ENCODE measurements at places on chromosomes 6 and 20.
A peak's percentile ranks its signal among the peaks of the same experiment; 100 is the strongest.

DNA sequence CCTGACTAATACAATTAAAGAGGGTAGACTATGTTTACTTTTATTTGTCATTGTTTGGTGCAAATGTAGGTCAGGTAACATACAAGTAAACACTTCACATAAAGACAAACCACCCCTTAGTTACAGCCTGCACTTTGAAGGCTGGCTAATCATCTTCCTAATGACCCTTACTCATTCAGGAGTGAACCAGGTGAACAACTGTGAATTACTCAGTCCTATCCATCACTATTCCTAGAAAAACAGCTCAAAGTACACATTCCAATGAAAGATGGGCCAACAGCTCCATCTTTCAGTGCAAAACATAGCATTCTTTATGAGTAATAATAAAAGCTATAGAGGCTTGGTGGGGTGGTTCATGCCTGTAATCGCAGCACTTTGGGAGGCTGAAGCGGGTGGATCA lies 78.2 kb downstream of the FRK start:
- no peak for DNase-seq

DNA sequence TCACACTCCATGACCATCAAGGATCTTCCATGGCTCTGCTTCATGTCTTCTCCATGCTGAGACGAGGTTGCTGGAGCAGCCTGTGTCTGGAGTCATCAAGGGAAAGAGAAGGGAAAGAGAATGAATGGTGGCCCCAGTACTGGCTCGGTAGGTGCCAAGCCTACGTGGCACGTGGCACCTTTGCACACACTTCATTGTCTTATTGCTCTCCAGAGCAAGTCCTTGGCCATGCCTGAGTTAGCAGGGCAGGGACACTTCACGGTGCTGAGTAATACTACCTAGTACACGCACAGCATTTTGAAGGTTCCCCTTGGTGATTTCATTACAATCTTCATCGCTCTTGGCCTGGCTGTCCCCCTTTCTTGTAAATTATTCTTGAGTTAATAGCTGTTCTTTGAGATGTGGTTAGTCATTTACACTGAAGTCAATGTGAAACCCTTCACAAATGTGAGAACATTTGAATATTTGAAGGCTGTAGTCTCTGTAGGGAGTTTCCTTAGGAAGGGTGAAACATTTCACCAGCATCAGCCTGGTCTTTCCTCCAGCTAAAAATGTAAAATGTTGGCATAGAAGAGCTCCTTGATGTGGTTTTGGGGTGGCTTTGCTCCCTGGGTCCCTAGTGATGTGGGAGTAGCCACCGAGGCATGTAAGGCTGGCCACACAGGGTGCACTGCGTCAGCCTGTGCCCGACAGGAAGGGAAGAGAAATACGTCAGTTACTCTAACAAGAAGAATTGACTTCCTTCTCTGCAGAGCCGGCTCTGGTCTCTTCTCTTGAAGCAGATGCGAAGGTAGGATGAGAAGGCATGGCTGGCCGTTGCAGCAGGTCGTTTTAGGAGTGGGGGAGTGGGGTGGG lies at the start of gene SYTL3:
Gene SYTL3 (plus strand): TSS at position 766 of the 855 bp plus-strand sequence. CDS start 13,215 bp downstream, outside the sequence.
- DNase-seq, result peak; percentile 81

DNA sequence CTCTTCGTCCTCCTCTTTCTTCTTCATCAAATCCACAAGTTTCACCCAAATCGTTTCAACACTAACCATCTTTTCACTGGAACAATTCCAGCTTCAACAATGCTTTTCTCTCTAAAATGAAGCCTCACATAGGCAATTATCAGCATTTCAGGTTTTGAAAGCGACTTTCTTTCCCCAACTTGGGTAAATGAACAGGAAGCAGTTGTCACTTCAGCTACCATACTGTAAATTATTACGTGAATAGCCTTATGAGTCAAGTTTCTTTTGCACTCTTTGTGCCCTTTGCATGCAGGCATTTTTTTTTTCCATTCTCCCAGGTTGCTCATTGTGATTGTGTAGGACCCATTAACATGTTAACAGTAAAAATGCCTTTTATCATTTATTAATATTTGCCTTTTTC lies 121.7 kb upstream of the BTBD3 start:
- DNase-seq, result no peak

GRCh38 chr6:815348-815738 lies 122.4 kb upstream of the EXOC2 start:
- DNase-seq, result no peak

- no peak for DNase-seq
These were observed 16.3 kb upstream of the REV3L start for GRCh38 chr6:111499269-111499793.

DNA sequence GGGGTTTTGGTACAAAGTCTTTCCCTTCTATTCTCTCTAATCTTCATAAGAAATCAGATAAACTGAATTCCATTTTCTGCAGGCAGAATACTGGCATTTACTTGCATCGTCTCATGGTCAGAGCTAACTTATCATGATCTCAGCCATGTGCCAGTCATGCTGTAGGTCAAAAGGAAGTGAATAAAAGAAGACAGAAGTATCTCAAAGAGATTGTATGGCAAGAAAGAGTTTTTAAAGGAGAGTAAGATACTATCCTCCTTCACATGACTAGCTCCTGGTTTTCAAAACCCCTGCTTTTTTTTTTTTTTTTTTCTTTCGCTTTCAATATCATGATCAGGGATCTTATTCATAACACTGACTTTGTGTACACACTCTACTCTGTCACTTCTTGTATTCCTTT lies 398.3 kb downstream of the C6orf118 start:
- DNase-seq, result no peak

DNA sequence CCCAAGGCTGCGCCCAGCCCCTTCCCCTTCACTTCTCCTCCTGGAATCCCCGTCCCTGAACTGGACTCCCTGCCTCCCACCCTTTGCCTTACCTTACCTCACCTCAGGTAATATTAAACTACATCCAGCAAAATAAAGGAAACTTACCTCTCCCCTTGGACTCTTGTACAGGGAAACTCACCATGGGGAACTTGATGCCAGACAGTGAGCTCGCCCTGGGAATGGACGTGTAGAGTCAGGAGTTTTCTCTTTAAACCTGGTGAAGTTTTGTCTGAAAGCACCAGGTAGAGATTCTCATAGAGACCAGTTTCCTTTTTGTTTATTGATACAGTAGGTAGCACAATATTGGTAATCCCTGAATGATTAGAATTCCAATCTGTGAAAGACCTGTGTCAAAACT lies 544 bp upstream of the HLA-C start:
- DNase-seq, result no peak

- DNase-seq, result no peak
These were observed 70.6 kb upstream of the PHACTR2 start for GRCh38 chr6:143607168-143607567.

GRCh38 chr6:47403801-47404200 lies 73.8 kb upstream of the CD2AP start:
- DNase-seq, result no peak

- no peak for DNase-seq
These were observed 40.6 kb downstream of the HECA start for GRCh38 chr6:139175389-139175948.

GRCh38 chr6:102936959-102937358 lies 1543.5 kb downstream of the GRIK2 start:
- DNase-seq, result no peak

- no peak for DNase-seq
These were observed 1.4 kb downstream of the PLCB4 start for GRCh38 chr20:9070304-9070703.

GRCh38 chr6:71288228-71289038 lies at the start of gene OGFRL1:
TSS of gene OGFRL1 (plus strand) at chr6:71288811. CDS start at chr6:71288937, 126 bp downstream.
- DNase-seq, result peak; percentile 73

- no peak for DNase-seq
These were observed 132.1 kb upstream of the TSHZ2 start for GRCh38 chr20:52840041-52840440.

GRCh38 chr6:108896111-108896661 lies 48.0 kb downstream of the ARMC2 start:
- no peak for DNase-seq

GRCh38 chr6:3364391-3364790 lies 92.5 kb downstream of the SLC22A23 start:
- no peak for DNase-seq

DNA sequence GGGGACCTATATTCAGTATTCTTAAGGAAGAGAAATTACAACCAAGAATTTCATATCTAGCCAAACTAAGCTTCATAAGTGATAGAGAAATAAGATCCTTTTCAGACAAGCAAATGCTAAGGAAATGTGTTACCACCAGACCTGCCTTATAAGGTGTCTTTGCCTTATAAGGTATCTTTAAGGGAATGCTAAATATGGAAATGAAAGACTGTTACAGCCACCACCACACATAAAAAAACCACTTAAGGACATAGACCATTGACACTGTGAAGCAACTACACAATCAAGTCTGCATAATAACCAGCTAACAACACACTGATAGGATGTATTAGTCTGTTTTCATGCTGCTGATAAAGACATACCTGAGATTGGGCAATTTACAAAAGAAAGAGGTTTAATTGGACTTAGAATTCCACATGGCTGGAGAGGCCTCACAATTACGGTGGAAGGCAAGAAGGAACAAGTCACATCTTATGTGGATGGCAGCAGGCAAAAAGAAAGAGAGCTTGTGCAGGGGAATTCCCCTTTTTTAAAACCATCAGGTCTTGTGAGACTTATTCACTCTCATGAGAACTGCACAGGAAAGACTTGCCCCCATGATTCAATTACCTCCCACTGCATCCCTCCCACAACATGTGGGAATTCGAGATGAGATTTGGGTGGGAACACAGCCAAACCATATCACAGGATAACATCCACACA lies 119.2 kb upstream of the LAMA2 start:
- DNase-seq, result no peak

GRCh38 chr6:50850223-50851048 lies 31.8 kb downstream of the TFAP2B start:
- no peak for DNase-seq

DNA sequence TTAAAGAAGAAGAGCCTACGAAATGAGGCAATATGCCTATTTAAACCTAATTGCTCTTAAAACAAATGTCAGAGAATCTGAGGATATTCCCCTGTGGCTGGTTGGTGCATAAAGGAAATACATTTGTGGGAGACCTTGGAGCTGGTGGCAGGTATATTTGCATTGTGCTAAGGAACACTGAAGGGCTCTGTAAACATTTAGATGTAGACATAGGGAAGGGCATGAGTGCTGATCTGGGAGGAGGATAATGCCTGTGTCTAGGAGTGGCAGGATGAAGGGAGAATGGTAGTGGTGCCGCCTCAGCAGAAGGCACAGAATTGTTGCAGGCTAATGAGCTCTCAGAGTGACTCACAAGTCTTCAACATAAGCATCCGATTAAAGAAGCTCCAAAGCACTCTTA lies 85.8 kb downstream of the CD164 start:
- DNase-seq, result no peak

- no peak for DNase-seq
These were observed 4.9 kb upstream of the BIRC7 start for GRCh38 chr20:63230800-63231268.

- no peak for DNase-seq
These were observed 241 bp upstream of the CFAP206 start for GRCh38 chr6:87407561-87407900.

DNA sequence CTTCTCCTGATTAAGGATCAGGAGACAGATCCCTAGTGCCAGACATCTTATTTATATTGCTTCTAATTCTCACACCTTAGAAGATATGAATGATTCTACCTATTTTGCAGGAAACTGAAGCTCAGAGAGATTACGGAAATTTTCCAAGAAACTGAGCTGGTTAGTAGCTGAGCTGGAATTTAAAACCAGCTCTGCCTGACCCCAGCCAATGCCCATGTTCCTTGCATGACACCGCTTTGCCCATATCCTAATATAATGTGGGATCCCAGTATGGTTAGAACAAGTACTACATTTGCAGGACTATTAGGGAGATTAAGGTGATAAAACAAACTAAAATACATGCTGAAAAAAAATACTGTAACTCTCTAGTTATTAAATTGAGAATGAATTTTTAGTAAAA lies 1.9 kb downstream of the TMEM30A start:
- DNase-seq, result no peak

GRCh38 chr6:113636357-113636824 lies 220.8 kb upstream of the MARCKS start:
- DNase-seq, result no peak

DNA sequence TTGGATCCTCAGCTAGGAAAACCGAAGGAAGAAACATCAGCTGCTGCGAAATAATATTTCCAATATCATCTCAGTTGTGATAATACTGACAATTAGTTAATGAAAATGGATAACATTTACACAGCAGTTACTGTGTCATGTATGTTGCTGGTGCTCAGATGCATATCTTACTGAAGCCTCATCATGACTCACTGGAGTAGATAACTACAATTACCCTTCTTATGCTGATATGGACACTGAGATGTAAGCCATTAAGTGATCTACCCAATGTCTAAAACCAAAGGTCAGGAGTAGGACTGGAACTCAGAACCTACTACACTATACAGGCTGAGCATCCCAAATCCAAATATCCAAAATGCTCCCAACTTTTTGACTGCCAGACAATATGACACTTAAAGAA lies 54.7 kb upstream of the LYRM2 start:
- no peak for DNase-seq

DNA sequence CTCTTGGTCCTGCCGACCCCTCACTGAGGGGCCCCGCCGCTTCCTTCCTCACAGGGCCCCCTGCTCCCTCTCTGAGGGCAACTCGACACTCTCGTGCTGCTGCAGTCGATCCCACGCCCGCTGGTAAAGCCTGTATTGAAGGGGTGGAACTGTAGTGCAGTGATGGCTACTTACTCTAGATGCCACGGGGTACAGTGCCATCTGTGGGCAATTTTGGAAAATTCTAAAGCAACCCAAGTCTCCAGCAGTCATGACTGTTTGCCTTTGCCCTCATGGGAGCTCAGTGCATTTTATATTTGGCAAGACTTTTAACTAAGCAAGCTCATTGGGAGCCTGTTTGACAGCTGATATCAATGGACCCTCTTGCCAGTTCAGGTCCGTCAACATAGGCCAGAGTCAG lies 6.5 kb upstream of the C6orf136 start:
- DNase-seq, result no peak

DNA sequence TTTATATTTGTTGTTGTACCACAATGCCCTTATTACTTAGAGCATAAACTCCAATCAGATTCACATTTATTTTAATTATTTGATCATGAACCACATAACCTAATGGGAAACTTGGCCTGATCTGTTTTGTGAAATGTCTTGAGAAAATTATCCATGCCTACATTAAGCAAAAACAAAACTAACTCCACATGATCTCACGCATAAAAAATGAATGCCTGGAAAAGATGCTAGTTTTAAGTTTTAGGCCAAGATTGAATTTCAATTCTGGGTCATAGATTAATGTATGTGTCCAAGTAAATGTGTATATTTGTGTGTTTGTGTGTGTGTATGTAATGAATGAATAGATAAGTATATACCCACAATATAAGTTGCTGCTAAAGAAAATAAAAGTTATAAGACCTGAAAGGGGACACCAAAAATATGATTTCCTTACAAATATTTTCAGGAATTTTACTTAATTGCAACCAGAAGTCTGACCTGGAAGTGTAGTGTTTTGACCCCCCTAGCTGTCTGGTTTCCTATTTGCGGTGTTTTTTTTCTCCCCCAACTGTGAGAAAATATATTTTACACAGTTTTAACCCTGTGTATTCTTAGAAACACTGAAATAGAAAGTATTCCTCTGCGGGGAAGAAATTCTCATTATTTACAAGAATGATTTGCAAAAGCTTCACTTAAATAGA lies 97.2 kb downstream of the JAG1 start:
- no peak for DNase-seq

GRCh38 chr6:1724616-1725015 lies 114.9 kb downstream of the FOXC1 start:
- DNase-seq, result no peak

Data from activated naive CD8-positive, alpha-beta T cell treated with anti-CD3 and anti-CD28 coated beads, Interleukin-2, amount 50 U/mL, for 24 hours (primary cell).